ENCODE measurements at places on chromosomes 3 and 15.

GRCh38 chr3:31896648-31897433 lies 84.2 kb downstream of the OSBPL10 start:
- no peak for DNase-seq

DNA sequence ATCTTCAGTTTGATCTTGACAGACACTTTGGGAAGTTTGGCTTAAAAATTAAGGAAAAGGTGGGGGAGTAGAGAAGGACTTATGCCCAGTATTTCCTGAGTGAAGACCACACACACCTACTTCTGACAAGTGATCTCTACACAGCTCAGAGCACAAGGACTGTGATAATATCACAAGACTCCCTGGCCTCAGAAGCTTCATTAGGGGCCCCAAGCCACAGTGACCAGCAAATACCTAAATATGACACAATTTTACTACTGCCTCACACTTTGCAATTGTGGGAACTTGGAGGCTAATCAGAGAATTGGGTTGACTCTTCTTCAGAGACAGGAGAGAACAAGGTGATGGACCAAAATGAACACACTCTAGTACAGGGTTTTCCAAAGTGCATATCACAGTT lies 2.6 kb downstream of the ILDR1 start:
- DNase-seq: no peak

DNA sequence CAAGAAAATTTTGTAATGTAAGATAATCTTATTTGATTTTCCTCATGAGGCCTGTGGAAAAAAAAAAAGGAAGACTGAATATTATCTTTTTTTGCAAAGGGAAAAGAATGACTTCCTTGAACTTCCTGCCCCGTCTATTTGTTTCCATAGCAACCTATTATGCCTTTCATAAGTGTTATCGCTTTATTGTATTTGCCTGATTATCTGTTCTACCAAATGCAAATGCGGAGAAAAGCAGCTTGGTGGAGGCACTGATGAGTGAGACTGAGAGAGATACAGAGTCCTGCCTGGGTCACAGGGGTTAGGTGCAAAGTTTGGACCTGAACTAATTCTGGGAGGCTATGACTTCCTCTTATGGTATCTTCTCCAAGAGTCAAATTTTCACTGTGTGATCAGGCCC lies 334.0 kb upstream of the KCNMB2 start:
- no peak for DNase-seq

- no peak for DNase-seq
Observed at GRCh38 chr3:102189956-102190723, 244.7 kb upstream of the ZPLD1 start.

DNA sequence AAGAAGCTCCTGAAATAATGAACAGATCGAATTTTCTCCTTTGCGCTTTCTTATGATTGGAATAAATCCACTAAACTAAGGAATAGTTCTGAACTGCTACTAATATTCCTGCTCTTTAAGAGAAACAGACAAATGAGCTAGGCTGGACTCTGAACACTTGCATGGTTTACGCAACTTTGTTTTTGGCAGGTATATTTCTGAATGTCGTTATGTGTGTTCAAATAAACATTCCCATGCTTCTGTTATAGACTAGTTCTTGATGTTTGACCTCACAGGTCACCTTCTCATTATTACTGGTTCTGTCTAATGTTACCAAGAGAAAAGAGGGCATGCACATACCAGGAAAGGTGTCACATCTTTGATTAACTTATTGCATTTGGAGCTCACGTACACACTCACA lies 418.2 kb downstream of the EPHB1 start:
- no peak for DNase-seq

DNA sequence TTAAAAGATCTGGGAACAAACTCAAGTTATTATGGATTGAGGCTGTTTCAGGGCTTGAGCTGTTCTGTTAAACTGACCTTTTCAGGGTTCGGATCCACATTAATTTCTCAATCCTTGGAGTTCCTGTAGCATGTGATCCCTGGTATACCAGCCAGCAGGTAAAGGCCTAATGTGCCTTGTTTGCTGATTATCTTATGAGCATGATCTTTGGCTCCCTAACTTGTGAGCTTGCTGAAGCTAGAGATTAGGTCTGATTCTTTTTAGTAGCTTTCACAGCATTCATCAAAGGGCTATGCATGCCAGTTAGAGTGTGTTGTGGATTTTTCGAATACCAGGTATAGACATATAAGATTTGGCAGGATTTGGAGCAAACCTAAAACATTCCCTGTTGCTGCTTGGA lies 10.3 kb downstream of the CORO2B start:
- DNase-seq: no peak

DNA sequence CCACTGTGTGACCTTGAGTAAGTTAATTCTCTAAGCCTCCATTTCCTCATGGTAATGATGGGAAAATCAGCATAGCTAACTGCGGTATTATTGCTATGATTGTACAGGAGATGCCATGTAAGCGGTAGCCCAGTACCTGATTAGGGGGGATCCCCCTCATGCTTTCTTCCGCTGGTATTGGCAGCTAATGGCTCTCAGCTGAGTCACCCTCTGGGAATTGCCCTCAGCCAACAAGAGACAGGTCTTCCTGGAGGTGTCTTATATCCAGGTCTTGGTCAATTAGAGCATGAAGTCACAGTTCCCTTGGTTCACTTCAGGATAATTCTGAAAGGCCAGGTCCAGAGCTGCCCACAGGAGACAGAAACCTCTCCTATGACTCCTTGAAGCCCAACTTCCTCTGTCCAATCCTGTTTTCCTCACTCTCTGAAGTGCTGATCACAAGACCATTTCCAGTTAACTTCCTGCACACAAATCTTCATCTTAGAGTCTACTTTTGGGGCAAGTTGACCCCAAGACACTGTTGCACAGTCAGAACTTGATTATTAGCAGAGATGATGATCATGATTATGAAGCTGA lies 724.7 kb upstream of the ZNF385D start:
- peak; percentile 88 for DNase-seq

- DNase-seq: no peak
Observed at GRCh38 chr3:182465301-182466185, 327.8 kb upstream of the ATP11B start.

GRCh38 chr3:179565496-179565895 lies 2.8 kb downstream of the ACTL6A start:
- DNase-seq: peak; percentile 55

DNA sequence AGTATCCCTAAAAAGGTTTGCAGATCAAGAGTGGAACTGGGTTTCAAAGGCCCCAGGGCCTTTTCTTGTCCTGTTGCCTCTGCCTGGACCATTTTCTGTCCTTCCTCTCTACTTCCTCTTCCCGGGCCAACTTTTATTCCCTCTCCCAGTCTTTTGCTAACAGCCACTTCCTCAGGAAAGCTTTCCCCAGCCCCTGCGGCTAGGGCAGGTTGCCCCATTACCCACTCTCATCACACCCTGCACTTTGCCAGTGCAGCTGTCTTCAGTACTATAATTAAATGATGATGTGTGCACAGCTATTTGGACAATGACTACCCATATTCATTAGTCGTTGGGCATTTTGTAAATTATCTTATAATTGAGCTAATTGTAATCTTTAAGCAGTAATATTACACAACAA lies 150.5 kb upstream of the THBS1 start:
- DNase-seq: no peak

DNA sequence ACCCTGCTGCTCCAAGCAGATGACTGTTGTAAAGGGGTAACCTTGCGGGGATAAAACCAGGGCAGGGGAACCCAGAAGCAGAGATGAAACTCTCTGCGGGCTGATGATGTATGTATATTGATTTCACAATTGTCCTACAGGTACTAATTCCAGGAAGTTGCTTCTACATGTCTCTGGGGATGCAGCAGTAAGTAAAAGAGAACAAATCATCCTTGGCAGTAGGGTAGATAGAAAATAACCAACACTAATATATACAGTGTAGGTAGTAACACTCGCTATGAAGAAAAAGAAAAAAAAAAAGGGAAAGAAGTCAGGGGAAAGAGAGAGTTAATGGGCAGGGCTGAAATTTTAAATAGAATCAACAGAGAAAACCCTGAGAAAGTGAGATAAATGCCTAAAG lies 50.2 kb downstream of the EPHA3 start:
- no peak for DNase-seq

- no peak for DNase-seq
Observed at GRCh38 chr3:32457971-32458471, 44.6 kb downstream of the CMTM6 start.

DNA sequence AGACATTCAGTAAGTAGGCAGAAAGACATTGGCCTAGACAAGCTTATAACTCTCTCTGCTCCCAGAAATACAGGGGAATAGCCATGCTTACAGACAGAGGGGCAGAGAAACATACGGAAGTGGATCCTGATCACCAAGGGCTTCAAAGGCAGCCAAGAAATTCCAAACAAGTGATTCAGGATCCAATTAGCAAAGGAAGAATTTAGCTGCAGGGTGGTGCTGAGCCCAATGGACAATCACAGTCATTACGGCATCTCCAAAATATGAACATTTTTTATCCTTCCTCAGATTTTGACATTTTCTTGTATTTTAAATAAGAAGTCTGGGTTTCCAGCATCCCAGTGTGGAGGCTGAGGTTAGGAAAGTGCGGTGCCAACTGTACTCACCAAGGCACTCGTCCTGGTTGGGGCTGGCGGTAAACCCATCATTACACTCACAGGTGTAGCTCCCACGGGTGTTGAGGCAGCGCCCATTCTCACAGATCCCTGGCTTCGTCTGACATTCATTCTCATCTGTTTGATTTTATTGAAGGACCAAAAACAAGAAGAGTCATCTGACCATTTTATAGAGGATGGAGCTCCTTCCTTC lies 96.8 kb downstream of the DUT start:
- DNase-seq: peak; percentile 46

GRCh38 chr15:75073197-75073596 lies 49.8 kb downstream of the PPCDC start:
- no peak for DNase-seq

DNA sequence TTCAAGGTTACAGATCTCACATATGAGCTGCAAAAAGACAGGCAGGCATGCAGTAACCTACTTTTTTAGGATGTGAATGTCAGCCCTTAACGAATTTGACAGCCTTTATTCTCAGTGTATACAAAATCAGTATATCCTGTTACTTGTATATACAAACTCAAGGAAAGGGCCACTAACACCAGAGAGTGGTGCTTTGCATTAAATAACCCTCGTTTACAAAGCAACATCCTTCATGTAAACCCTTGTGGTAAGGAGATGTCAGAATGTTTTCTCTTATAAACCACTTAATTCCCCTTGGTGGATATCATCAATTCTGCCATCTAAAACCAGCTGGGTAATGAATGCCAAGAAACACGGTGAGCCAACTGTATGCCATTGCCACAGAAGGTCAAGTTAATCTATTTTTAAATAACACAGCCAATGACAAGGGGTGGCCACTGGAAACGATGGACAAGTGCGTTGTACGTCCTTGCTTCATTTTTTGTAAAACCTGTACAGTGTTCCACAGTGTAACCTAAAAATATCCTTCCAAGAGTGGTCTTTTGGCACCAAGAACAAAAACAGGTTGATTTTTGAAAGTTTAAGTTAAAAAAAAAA lies 7.5 kb downstream of the MAGI1 start:
- DNase-seq: no peak

DNA sequence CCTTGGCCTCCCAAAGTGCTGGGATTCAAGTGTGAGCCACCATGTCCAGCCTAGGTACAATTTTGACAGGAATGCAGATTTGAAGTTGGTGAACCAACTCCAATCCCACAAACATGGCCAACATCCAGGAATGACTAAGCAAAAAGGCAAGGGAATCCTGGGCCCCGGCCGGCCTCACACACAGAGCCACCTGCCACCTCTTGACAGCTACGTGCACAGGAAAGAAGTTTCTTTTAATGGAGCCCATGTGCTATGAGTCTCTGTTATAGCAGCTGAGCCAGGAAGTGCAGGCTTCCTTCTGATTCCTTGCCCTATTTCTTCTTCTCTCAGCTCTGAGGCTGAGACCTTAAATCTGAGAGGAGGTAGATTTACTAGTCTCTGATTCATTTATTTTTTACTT lies 8.8 kb downstream of the TMEM40 start:
- DNase-seq: peak; percentile 84

- DNase-seq: no peak
Observed at GRCh38 chr3:54818486-54818885, 109.4 kb downstream of the LRTM1 start.

DNA sequence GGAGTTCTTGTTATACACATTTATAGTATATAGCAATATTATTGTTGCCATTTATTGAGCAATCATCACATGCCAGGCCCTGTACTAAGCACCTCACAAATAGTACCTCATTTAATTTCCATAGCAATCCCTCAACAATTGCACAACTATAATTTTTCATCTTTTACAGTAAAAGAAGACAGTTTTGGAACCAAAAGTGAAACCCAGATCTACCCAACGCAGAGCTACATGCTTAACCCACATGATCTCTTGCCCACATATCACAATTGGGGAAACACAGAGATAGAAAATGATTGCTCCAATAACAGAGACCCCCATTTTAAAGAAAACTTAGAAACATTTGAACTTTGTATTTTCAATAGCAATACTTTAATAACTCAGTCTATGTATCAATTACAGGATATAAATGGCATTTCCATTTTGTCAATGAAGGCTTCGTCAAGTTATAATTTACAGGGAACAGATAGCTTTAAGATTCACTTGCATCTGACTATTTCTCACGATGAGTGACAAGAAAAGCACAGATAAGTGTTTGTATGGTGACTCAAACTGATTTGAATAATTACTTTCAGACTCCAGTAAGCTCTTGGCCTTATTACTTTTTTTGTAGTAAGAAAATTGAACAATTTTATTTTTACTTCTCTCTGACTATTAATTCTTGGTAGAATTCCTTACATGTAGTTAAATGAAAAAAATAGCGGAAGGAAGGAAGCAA lies 38.7 kb upstream of the CCDC50 start:
- no peak for DNase-seq

GRCh38 chr15:43899928-43900327 lies 73.1 kb downstream of the WDR76 start:
- no peak for DNase-seq

DNA sequence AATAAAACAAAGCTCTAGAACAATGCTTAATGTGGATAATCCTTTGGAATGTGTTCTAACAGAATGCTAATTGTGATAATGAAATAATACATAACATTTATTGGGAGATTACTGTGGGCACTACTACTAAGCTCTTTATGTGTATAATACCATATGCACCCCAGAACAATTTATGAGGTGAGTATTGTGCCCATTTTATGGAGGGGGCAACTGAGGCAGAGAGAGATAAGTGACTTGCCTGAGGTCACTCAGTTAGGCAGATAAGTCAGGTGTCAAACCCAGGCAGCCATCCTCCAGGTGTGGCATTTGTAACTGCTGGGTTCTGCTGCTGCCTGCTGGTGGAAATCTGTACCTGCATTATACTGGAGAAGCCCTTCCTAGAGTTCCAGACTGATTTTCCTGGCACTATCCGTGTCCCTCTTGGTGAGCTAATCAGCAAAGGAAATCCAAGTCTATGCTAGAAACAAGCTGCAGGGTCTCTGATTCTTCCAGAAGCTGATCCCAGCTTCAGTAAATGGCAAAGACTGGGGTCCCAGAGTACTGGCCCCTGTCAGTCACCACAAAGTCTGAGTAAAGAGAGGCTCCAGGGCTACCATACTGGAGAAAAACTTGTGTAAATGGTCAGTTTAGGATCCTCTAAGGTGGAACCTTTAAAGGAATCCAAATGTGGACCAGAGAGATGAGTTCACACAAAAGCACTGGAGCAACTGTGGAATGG lies 22.6 kb upstream of the RBP1 start:
- peak; percentile 28 for DNase-seq

GRCh38 chr3:175851541-175851940 lies 992.4 kb downstream of the NAALADL2 start:
- no peak for DNase-seq

- no peak for DNase-seq
Observed at GRCh38 chr3:168362661-168363247, 267.0 kb upstream of the GOLIM4 start.

GRCh38 chr3:129001806-129002572 lies 885 bp downstream of the EFCC1 start:
- no peak for DNase-seq
